ENCODE measurements at places on chromosomes 2 and 18.

DNA sequence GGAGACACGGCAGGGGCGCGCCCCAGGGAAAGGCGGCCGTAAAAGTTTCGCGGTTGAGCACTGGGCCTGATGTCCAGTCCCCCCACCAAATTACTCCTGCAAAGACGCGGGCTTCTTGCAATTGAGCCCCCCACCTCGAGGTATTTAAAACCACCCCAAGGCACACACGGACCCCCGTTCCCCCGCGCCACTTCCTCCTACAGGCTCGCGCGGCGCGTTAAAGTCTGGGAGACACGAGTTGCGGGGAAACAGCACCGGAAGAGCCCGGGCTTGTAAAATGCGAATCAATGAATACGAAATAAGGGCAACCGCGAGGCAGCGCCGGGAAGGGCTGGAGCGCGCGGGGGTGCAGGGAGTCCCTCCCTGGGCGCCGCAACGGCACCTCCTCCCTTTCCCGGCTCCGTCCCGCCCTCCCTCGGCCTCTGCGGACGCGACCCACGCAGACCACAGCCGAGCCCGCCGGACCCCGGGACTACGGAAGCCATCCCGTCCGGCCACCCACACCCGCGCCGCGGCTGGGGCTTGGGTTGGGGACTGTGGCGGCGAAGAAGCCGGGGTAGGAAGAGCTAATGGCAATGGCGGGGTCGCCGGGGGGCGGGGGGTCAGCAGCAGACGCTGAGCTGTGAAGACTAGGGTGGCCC lies 918 bp upstream of the NETO1 start:
- DNase-seq = no peak

GRCh38 chr18:39675368-39675767 lies 2109.8 kb upstream of the CELF4 start:
- DNase-seq = no peak

DNA sequence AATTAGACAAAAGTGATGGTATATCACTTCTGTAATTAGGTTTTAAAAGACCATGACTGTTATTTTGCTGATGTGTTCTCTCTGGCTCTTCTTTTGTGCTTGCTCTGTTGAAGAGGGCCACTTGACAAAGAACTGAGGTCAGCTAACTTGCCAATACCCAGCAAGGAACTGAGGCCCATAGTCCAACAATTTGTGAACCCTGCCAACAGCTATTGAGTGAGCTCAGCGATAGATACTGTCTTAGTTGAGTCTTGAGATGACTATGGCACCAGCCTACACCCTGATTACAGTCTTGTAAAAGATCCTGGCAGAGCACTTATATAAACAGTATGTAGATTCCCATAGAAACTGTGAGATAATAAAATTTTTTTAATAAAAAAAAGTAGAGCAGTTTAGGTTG lies 103.0 kb downstream of the BMPR2 start:
- DNase-seq = no peak

DNA sequence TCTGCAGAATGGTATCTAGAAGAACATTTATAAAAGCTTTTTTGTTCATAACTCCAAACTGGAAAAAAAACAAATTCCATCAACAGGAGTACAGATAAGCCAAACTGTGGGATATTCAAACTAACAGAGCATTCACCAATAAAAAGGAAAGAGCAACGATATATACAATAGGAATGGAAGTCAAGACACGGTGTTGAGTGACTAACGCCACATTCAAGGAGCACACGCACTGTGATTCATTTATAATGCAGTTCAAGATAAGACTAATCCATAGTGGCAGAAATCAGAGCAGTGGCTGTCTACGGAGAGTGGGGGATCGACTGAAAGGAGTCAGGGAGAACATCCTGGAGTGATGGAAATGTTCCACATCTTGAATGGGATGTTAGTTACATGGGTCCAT lies 70.7 kb downstream of the CABYR start:
- no peak for DNase-seq

GRCh38 chr2:20618468-20618885 lies 32.4 kb downstream of the HS1BP3 start:
- no peak for DNase-seq

- no peak for DNase-seq
Observed at GRCh38 chr2:84481702-84482101, 22.6 kb upstream of the SUCLG1 start.

GRCh38 chr2:70939001-70939838 lies 3.5 kb downstream of the ATP6V1B1 start:
- no peak for DNase-seq

GRCh38 chr2:71455011-71455740 lies 1.8 kb downstream of the DYSF start:
- no peak for DNase-seq

- DNase-seq = no peak
Observed at GRCh38 chr2:55936351-55936750, 12.8 kb upstream of the EFEMP1 start.

DNA sequence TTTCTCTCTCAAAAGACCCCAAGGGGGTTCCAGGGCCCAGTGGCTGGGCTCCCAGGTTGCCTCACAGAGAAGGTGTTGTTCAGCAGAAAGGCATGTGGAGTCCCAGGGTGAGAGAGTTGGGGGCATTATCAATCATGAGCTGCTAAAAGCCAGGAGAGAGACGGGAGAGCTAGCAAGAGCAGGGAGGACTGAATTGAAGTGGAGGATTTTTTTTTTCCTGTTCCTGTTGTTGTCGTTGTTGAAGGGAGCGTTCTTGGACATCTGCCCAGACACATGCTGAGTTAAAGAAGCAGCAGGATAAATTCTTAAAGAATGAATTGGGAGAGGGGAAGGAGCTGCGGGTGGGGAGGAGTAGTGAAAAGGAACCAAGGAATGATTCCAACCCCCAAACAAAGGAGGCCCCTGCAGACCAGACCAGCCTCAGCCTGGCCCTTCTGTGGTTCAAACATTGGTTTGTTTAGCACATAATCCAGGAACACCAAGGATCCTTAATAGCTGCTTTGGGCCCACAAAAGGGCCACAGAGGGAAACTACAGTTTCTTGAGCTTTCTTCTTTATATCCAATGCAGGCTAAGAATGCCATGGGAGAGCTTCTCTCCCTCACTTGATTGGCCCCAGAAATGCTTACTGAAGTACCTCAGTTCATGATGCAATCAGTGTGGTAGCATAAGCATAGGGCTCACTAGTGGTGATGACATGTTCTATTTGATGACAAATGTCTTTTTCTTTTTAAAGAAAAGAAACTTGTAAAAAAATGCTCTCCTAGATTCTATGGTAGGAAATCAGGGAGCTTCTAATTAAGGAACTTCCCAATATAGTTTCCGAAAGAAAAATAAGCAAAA lies 146.0 kb downstream of the SETBP1 start:
- no peak for DNase-seq

DNA sequence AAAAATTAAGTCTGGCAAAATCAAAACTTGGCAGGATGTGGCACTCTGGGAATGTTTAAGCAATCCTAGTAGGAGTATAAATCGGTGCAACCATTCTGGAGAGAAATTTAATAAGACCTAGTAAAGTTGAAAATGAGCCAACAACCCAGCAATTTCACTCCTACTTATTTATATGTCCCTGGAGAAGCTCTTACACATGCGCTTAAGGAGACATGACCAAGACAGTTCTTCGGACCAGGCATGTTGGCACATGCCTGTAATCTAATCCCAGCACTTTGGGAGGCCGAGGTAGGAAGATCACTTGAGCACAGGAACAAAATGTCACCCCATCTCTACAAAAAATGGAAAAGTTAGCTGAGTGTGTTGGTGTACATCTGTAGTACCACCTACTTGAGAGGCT lies 374.6 kb upstream of the LYPD1 start:
- DNase-seq = no peak

GRCh38 chr18:62102221-62102620 lies 84.6 kb downstream of the PIGN start:
- DNase-seq = no peak

- DNase-seq = no peak
Observed at GRCh38 chr2:97737421-97738178, 24.2 kb downstream of the ZAP70 start.

GRCh38 chr2:175832866-175833265 lies 169.2 kb downstream of the LNPK start:
- no peak for DNase-seq

- no peak for DNase-seq
Observed at GRCh38 chr2:169649278-169649677, 44.9 kb downstream of the CFAP210 start.

DNA sequence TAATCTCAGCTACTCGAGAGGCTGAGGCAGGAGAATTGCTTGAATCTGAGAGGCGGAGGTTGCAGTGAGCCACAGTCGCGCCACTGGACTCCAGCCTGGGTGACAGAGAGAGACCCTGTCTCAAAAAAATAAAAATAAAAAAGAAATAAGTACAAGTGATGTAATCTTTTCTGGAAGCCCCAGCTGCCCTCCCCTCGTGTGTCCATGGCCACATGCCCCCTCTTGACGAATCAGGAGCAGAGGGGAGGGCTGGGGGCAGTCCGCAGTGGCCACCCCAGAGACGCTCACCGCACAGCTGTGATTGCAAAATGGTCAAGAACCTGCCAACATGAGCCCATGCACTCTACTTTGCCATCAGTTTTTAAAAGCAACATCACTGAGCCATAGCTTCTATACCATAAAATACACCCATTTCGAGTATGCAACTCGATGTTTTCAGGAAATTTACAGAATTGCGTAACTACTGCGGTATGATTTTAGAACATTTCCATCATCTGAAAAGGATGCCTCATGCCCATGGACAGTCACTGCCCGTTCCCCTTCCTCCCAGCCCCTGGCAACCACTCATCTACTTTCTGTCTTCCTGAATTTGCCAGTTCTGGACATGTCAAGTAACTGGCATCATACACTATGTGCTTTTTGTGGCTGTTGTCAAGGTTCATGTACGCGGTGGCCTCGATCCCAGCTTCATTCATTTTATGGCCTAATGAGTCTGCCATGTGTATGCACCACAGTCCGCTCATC lies 88.1 kb downstream of the NDUFA10 start:
- DNase-seq = no peak

DNA sequence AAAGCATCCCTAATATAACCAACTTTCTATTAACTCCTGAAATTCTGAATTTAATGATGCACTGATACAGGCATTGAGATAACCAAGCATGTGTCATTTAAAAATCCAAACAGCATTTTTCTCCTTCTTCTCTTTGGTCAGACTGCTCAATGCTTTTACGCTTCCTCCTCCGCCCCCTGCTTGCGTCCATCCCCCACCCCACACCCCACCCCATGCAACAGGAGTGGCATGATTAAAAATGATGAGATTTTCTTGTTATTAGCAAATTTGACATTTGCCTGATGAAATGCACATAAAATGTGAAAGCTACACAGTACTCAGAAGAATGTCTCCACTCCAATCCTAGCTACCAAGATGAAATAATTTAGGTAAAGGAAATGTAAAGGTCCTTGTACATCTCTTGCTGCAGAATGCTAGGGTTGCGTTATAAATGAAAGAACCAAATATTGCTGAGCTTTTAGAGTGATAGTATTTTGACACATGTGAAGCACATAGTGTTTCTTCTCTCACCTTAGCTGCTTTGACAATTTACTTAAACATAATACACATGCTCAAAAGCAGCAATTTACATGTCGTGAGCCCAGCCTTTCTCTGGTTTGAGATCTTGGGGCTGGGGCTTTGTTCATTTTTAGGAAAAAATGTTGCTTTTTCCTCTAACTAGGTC lies 263.8 kb downstream of the MEIS1 start:
- DNase-seq = no peak
